Endodermal cell (in vitro differentiated cells): ENCODE measurements at places on chromosomes 4 and X.

DNA sequence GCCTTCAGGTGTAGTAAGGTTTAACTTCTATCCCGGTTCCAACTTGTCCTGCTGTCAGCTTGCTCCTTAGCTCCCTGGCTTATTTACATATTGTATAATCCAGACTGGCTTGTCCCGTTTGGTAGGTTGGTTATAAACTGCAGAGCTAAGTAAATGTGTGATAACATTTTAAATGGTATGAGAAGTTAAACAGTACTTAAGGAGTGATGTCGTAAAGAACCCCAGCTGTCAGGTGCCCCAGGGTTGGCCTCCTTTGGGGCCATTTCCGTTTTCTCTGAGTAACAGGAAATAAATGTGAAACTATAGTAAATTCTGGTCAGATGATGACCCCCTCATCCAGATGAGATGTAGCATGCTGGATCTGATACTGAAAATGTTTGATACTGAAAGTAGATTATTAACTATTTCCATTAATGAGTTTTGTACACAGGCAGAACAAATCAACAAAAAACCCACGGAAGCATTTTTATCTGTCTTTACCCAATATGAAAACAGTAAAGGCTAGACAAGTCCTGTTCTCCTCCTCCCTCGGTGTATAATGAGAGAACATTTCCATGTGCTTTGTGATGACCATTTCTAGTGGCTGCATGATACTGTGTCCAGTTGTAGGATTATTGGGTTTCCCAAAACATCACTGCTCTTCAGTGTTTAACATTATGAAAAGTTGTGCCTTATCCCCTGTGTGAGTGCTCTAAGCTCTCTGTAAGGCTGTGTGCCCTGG is 22.4 kb downstream of the GAB1 start:
- H3K4me3 ChIP-seq: no peak overlapping the region
- no peak for DNase-seq
- no peaks in the 10 kb centered on the region for H3K27me3 ChIP-seq
- H3K36me3 ChIP-seq: no peaks in the 10 kb centered on the region
- H3K27ac ChIP-seq: no peak overlapping the region
- H3K4me1 ChIP-seq: peaks cover 3% of the 10 kb centered on the region

DNA sequence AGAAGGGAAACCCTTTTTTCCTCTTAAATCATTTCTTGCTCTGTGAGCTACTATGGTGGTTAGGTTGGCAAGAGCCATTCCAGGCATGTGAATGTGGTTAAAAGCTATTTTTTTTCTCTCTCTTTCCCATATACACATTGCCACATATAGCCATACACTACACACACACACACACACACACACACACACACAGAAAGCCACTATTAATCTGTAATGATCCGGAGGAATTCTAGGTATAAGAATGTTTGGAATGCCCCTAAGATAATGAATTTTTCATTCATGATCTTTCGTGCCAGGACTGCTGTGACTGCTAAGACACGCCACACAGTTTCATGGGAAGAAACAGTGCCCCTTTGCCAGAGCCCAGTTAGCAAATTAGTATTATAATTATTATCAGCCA is 21.8 kb upstream of the TLL1 start:
- H3K27me3 ChIP-seq: no peaks in the 10 kb centered on the region
- H3K4me1 ChIP-seq: no peaks in the 10 kb centered on the region
- no peak overlapping the region for H3K4me3 ChIP-seq

DNA sequence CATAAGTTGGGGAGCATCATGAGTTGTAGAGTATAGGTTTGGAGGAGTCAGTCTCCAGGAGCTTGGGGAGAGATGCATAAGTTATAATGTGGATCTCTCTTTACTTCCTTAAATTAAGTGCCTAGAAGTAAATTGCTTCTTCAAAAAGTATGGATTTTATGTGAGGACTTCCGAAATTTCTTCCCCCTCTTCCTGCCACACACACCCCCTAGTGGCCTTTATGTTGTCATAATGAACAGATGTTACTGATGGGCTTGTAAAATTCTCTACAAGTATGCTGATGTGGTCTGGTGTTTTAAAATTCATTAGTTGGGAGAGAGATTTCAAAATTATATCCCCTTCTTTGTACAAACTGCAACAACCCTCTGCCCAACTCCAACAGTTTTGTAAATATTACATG is 2.3 kb upstream of the METTL14 start:
- H3K36me3 ChIP-seq: peaks cover 5% of the 10 kb centered on the region
- no peaks in the 10 kb centered on the region for H3K4me1 ChIP-seq
- H3K27ac ChIP-seq: no peak overlapping the region
- DNase-seq: peak; percentile 50

DNA sequence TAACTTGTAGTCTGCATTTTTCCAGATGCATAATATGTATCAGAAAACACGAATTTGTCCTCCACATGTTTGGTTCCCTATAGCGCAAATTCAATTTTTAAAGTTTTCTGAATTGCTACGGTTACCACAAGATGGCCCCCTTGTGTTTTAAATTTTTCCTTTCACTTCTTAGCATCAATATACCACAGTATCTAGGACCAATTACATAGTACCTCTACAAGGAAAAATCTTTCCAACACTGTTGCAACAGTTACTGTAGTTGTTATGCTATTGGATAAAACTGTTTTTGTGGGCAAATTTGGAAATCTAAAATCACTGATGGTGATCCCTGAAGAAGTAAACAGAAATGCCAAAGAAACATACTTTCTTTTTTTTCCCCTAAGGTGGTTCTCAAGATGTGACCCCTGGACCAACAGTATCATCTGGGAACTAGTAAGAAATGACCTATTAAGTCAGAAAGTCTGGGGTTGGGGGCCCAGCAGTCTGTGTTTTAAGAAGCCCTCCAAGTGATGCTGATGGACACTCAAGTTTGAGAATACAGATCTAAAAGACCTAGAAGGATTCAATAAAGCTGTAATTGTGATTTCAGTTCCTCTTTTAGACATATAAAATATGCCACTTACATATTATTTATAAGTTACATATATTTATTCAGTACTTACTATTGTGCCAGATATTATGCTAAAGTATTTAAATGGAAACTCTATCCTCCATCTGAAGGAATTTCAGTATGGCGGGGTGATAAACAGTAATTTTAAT is 3.1 kb downstream of the ZGRF1 start:
- DNase-seq: no peak
- no peak overlapping the region for H3K4me3 ChIP-seq
- no peaks in the 10 kb centered on the region for H3K27me3 ChIP-seq
- H3K36me3 ChIP-seq: peaks cover 15% of the 10 kb centered on the region
- peaks cover 5% of the 10 kb centered on the region for H3K4me1 ChIP-seq
